ENCODE measurements at places on chromosomes 5 and 9.

DNA sequence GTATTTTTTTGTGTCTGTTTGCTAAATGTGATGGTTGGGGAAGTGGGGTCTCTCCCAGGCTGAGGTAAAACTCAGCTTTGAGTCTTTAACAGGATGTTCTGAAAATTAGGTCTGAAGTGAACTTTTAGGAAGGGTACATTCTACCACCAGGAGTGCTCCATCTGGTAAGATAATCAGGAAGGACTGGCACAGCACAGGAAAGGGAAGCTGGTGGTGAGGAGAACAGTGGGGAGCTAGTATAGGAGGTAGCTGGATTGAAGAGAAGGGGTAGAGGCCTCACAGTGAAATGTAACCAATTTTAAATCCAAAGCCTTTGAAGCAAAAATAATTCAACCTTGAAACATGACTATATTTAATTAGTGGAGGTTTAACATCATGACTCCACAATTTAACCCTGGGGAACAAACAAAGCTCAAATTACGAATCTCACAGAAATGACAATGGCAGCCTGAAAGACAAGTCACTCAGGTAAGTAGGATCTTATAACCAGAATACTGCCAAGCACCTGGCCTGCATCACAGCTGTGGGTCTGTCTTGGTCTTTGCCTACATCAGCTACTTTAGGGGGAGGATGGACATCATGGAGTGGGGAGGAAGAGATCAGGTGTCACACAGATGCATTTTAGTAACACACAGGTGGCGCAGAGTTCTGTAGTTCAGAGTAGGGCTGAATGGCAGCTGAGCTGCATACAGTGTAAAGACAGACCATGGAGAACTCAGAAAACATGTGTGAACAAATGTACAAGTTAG is 445.3 kb downstream of the DMRT2 start:
- DNase-seq = no peak

GRCh38 chr5:34900652-34901051 is 14.7 kb downstream of the RAD1 start:
- no peak for DNase-seq

GRCh38 chr9:136726631-136727191 is 14.3 kb downstream of the DIPK1B start:
- DNase-seq = peak; percentile 55

DNA sequence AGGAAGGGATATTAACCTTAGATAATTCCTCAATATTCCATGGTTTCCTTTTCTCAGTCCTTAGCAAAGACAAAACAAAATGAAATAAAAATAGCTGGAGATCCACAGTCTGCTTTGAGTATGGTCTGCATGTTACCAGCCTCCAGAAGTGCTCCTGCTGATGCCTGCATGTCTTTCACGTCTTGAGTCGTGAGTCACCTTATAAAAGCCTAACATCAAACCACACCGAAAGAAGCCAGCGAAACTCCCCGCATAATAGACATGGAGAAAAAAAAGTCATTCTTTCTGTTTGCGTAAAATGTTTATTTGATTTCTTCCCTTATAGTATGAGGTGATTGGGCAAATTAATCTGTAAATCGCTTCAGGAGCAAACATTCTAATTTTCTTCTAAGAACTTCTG is 380.5 kb downstream of the SLCO4C1 start:
- DNase-seq = no peak

DNA sequence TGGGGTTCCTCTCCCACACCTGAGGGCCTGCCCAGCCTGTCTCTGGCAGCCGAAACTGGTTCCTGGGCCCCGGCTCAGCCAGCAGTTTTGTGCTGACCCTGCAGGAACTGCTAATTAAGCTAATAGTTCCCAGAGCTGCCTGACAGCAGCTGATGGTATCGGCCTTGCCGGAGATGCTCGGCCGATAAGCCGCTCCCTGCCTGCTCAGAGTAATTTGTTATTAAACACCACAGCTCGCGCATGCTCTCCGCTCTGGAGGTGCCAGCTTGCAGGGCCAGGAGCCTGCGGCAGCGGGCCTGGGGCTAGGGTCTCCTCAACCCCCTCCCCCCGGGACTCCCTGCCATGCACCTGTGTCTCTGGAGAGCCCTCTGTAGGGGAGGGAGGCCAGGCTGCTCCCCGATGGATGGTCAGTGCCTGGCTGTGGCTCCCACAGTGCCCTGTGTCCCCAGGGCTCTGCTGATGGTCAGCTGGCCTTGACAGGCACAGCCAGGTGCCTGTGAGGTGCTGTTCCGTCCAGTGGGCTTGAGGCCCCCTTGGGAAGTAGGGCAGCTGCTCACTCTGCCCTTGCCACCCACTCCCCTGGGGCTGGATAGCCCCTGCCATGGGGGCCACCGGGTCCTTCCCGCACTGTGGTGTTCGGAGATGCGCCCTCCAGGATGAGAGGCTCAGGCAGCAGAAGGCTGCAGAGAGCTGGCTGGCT is 41.7 kb downstream of the RXRA start:
- no peak for DNase-seq

GRCh38 chr9:131048332-131048731 is 39.4 kb downstream of the LAMC3 start:
- DNase-seq = no peak

DNA sequence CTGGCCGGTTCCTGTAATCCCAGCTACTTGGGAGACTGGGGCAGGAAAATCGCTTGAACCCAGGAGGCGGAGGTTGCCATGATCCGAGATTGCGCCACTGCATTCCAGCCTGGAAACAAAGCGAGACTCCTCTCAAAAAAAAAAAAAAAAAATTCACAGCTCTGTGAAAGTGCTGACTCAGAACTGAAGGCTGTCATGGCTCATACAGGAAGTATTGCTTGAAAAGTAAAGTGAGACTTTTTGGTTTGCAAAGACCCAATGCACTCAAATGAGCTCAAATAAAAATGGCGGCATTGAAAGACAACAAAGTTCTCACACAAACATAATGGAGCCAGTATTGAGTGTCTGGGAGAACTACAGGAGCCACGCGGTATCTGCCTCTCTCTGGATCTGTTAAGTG is 202.1 kb downstream of the FBXL7 start:
- no peak for DNase-seq

DNA sequence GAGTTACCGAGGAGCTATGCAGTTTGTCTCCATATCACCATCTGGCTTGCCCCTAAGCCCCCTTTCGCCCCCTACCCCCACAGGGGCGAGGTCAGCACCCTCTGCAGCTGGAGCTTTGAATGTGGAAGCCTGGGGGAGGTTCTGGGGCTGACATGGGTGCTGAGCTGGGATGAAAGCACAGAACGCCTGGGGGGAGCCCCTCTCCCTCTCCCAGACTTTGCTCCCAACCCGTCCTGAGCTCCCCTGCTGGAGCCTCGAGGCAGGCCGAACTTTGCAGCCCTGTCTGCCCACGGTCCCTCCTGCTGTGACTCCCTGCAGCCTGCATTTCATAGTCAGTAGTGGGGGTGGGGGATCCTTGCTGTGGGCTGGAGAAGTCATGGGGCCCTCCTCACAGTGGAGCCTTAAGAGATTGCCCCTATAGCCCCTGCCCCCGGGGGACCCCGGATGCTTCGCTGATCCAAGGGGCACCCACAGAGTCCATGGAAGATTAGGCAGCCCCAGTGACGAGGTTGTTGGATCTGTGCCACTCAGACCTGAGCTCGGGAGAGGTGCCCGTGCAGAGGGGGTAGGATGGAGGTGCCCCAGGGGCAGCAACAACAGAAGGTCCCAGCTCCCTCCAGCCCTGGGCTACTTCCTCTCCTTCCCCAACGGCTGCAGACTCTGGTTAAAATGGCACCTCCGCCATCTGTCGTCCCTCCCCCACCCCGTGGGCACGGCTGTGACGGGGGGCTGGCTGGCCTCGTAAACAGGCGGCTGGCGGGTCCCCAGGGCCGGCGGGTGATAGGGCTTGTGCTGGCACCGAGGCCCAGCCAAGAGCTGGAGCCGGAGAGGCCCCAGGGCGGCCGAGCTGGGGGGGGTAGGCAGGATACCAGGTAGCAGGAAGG is 162.0 kb downstream of the C9orf50 start:
- no peak for DNase-seq

- no peak for DNase-seq
These were observed 15.9 kb upstream of the ABLIM3 start for GRCh38 chr5:149125386-149125891.

DNA sequence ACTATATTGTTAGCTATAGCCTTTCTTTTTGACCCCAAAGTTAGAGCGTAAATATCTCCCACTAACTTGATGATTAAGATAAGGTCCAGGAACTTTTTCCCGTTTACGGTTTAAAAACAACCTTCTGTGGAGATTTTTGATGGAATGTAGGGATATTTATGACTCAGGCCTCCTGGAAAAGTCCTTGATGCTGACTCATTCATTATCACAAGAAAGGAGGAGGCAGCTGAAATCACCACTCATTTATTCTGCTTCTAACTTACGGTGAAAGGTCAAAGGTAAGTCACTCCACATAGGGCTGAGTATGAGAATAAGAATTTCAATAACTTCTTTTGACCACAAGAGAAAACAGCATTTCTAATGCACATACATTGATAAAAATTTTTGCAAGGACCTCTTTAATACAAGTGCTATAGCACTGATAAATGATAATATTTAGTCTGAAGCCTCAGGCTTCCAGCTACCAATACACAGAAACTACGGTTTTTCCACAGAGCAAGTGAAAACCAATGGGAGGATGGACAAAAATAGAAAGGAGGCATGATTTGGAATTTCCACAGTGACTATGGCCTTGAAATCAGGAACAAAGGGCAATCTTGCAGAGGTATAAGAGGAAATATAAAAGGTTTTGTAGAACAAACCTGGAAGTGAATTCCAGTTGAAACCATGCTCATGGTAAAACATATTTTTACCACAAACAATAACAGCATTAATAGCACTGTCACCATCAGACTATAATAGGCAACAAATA is 146.5 kb downstream of the PPP2R2B start:
- no peak for DNase-seq

GRCh38 chr9:21653091-21653490 is 149.3 kb upstream of the MTAP start:
- no peak for DNase-seq

DNA sequence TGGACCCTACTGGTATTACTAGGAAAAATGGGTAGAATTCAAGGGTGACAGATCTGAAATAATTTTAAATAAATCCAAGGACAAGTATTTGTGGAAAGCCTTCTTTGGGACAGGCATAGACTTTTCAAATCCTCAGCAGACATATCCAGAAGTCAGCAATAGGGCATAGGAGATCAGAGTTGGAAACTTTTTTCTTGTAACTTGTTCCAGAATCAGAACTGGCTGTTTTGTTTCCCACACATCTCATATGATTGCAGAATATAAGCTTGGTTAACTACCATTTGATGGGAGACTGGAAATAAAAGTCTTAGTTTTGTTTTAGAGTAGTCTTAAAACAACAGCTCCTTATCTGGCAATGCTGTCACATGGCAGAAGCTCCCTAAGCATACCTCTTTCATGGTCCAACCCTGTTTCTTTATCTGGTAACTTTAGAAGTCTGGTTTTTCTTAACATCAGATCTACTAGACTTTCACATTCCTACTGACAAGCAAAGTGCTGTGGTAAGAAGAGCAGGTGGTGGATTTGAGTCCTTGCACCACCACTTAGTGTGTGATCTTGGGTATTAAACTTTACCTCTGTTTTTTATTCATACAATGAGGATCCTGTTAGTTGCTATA is 25.1 kb downstream of the XRCC4 start:
- DNase-seq = no peak
